ENCODE measurements at places on chromosomes 2 and 18.
A peak's percentile ranks its signal among the peaks of the same experiment; 100 is the strongest.

DNA sequence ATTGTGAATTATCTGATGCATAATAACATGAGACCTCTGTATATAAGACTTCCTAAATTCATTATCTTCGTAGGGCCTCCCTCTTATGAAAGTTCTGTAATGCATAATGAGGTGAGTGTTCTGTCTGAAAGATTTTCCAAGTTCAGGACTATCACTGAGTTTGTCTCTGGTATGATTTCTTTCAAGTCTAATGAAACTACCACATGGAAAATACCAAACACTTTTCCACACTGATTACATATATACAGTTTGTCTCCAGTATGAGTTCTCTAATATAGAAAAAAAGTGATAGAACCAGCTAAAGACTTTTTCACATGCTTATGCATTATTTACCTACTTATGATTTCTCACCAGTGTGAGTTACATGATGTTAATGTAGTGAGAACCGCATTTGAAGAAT lies 34.7 kb downstream of the CTNNA2 start:
- no peak for DNase-seq

DNA sequence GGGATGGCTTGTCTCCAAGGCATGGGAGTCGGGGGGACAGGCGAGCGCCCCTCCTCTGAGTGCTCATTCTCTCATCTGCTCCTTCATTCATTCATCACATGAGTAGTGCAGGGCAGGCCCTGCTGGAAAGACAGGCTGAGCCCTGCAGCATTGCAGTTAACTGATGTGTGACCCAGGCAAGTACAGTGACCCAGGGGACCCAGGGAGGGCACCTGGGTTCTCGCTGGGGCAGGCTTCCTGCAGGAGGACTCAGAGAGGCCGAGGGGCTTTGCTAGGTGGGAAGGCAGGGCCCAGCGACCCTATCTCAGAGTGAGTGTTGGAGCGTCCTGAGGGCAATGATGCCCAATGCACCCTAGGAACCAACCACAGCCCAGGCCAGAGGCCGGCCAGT lies 30.6 kb downstream of the HJURP start:
- DNase-seq: no peak

DNA sequence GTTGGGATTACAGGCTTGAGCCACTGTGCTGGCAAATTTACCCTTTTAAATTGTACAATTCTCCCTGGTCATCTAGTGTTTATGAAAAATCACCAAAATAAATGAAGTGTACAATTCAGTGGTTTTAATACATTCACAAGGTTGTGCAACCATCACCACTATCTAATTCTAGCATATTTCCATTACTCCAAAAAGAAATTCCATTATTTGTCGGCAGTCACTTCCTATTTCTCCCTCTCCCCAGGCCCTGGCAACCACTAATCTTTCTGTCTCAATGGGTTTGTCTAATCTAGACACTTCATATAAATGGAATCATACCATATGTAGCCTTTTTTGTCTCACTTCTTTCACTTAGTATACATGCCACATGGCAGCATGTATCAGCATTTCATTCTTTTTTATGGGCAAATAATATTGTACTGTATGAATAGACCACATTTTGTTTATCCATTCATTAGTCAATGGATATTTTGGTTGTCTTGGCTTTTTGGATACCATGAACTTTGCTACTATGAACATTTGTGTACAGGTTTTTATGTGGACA lies 12.6 kb upstream of the POLE4 start:
- peak; percentile 92 for DNase-seq

DNA sequence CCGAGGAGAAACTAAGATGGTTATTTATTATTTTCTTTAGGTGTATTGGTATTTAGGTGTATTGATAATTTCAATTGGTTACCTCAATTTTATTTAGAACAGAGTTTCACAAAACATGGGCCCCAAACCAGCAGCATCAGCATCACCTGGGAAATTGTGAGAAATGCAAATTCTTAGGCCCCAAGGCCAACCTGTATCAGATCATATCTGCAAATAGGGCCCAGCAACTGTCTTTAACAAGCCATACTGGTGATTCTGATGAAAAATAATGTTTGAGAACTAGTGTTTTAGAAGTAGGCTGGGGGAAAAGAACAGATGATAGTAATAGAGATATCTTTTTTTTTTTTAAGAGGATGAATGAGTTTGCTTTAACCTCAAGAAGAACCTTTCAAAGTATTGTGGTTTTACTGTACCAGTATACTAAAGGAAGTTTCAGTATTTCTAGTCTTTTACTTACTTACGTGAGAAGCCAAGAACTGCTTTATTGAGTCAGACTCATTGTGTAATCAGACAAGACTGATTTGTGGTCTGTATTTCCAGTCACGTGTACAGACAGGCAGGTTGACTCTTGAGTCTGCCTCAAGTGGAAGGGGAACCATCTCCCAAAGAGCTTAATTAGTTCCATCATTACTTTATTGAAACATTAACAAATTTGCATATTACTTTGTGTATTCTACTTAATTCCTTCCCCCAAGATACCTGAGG lies 60.4 kb upstream of the GAREM1 start:
- peak; percentile 80 for DNase-seq

GRCh38 chr18:51053814-51054213 lies 23.8 kb downstream of the SMAD4 start:
- DNase-seq: no peak

DNA sequence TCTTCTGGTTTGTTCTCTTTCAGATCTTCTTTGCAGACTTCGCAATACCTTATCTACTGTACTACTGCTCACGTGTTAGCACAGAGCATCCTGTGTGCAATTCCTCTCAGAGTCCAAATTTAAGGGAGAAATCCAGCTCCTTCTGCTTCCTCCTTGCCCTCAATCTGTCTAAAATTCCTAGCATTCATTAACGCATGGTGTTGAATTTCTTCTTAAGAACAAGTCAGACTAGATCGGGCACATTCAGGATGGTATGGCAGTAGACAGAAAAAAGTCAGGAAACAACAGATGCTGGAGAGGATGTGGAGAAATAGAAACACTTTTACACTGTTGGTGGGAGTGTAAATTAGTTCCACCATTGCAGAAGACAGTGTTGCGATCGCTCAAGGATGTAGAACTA lies 206.1 kb upstream of the CDH7 start:
- DNase-seq: no peak

DNA sequence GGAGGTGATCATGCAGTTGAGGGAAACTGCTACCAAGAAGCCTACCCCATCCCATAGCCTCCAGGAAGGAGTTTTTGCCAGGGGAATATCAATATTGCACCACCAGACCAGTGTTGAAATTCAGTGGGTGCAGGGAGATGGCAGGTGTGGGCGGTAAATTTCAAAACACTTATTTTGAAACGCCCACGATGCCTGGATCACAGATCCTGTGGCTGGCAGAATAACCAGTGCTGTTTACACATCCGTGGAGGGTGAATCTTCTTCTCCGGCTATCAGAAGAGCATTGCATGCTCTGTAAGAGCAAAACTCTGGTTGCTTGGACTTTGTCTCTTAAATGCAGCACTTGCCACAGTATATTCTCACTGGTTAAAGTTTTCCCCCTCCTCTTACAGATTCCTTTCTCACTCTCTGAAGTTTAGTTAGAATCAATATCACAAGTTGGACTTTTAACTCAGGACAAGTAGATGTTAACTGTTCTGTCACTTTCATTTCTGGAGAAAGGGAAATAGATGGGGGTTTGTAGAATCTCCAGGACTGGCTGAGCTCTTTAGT lies 70.5 kb upstream of the ZCCHC2 start:
- DNase-seq: no peak

- no peak for DNase-seq
Measured at GRCh38 chr2:84537251-84537650, 21.0 kb downstream of the DNAH6 start.

DNA sequence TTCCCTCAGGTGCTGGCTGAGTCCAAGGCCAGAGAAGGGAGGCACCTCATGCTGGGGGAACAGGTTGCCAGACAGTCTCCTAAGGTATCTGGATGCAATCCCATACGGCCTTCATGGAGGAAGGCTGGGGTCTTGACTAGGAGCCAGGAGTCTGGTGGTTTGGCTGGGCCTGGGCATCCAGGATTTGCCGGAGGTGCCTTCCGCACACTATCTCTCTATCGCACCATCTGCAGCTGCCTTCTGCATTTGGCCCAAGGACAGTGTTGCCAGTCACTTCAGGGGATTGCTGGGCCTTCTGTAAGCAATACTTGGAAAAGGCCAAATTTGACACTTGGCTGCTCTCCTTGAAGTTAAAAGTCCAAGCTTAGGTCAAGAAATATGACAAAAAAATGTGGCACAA lies 327.2 kb downstream of the EN1 start:
- no peak for DNase-seq

DNA sequence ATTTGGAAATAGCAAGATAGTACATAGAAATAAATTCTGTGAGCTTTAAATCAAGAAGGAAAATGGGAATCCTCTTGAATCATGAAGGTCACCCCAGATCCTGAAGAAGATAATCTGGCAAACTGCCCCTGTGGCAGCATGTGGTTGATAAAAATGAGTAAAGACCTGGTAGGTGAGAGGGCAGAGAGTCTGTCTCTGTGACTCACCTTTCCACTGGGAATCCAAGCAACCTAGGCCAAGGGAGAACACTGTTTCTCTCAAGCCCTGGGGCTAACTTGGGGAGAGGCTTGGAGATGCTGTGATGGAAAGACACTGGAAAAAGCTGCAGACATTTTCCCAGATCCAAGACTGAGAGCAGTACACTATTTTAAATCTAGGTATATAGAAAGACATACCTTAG lies 185.8 kb upstream of the CNTNAP5 start:
- DNase-seq: no peak

GRCh38 chr2:223918671-223919134 lies 26.4 kb downstream of the WDFY1 start:
- DNase-seq: no peak

DNA sequence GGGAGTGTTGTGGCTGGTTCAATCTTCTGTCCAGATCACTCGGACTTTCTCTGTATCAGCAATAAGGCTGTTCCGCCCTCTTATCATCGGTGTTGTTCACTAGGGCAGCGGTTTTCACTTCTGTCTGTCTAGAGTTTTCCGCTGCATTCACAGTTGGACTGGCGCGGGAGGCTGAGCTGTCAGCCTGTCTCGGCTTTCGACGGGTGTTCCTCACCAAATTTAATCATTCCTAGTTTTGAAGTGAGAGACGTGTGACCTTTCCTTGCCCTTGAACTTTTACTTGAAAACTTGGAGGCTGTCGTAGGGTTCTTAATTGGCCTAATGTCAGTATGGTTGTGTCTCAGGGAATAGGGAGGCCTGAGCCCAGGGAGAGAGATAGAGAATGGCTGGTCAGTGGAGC lies 108.3 kb downstream of the NFATC1 start:
- no peak for DNase-seq

GRCh38 chr2:86243950-86244733 lies 44.9 kb downstream of the MRPL35 start:
- DNase-seq: peak; percentile 8

GRCh38 chr2:9222239-9222892 lies 15.8 kb downstream of the ASAP2 start:
- no peak for DNase-seq

- DNase-seq: no peak
Measured at GRCh38 chr18:63216516-63217311, 102.9 kb downstream of the BCL2 start.

DNA sequence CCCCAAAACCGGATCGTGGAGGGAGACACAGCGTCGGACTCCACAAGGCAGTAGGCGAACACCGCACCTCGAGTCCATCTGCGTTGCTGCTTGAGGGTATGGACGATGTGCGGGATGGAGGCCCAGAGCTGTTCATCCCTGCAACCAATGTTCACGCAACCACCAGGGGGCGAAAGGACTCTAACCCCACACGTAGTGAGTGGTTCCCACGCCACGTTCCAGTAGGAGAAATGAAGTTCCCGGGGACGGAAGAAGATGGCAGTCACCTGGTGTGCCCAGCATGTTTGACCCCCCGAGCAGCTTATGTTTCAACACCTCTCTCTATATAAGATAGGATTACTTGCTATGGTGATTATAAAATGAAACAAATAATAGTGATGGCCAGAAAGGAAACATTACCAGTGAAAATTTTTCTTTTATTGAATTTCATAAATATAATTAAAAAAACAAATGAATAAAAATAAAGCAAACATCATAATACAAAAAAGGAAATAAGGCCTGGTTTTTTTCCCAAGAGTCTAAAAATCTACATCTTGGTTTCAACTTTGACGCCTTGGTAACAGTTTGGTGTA lies 184.3 kb downstream of the SH3BP4 start:
- peak; percentile 46 for DNase-seq

GRCh38 chr2:12428786-12429185 lies 287.9 kb upstream of the TRIB2 start:
- no peak for DNase-seq

DNA sequence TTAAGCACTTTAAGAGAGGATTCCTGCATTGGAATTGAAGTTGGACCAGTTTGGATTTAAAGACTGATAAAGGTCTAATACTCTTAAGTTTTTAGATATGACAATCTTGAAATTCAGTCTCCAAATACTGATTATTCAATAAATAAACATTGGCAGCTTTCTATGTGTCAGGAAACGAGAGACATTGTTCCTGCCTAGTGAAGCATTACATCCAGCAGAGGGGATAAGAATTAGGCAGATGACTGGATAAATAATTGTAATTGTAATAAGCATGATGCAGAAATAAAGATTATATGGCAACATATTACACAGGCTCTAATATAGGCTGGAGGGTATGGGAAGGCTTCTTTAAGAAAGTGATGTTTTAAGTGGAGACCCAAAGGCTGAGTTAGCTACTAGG lies 226.5 kb upstream of the MMADHC start:
- no peak for DNase-seq

DNA sequence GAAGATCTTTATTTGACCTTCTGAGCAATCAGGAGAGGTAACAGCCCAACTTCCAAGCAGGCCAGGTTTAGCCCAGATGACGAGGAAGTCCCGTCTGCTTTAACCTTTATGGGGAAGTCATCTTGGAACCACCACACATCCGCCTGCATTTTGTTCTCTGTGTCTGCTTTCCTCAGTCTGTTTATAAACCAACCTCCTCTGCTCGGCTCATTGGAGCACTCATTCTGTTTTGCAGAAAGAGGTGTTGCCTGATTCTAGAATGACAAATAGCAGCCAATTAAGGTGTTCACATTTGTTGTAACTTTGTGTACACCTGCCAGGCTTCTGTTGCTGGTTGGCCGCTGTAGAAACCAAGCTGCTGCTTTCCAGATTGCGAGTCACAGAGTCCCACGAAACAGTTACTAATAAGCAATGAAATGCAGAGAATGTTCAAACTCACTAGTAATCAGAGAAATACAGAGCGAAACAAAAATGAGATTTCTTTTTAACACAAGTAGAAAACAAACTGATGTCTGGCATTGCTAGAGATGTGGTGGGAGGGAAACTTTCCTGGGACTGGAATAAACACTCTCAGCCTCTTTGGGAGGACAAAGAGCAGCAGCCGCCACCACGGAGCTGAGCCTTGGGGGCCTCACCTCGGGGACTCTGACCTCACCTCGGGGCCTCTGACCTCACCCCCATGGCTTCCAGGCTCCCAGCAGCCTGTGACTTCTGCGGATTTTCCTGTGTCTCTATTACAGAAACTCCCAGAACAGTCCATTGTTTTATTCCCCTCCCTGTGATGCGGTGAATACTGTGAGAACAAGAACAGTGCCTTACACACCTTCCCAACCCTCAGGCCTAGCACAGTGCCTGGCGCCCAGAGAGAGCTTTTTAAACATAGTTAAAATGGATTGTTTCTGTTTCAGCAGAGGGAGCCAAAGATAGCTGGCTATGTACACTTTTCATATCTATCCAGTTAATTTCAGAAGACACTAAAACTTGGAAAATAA lies 64.0 kb downstream of the MBP start:
- peak; percentile 66 for DNase-seq

- DNase-seq: no peak
Measured at GRCh38 chr2:48174503-48174902, 268.2 kb upstream of the FBXO11 start.

GRCh38 chr18:21110713-21111345 lies 784 bp downstream of the ROCK1 start:
- peak; percentile 46 for DNase-seq

All from astrocyte (in vitro differentiated cells and primary cell).